CD4-positive, alpha-beta T cell treated with Interferon gamma for 1 hour (primary cell): ENCODE measurements at places on chromosomes 7 and 10.

- DNase-seq: no peak
Observed at GRCh38 chr7:3754493-3755341, 453.7 kb downstream of the SDK1 start.

DNA sequence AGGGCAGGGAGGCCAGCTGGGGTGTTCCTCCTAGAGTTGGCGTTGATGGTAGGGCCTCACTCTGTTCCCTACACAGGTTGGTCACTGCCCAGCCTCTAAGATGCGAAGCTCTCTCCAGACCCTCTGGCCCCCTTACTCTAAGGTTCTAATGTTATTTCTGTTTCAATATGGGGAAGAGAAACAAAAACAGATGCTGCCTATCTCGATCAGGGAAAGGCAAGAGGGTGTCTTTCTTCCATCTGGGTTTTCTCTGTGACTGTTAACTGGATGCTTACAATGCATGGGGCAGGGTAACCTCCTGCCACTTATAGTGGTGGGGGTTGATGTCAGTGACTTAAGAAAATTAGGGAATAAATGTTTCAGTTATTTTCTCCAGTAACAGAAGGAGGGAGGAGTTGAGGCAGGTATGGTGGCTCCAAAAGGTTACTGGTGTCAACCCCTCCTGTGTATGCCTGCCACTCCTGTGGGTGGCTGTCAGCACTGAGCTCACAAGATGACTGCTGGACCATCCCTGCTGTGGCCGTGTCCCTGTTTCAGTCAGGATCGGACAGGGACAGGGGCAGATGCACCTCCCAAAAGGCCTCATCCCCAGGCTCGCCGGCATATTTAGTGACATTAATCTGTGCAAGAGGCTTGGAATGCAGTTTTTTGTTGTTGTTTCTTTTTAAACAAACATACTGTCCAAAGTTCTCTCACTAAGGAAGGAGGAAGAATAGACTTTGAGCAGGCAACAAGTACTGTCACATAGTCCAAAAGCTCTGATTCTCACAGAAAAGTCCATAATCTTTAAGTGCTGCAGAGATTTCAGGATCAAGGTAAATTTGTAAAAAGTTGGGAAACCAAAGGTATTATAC lies 39.6 kb upstream of the SYPL1 start:
- no peak for DNase-seq

GRCh38 chr7:34486371-34486770 lies 171.6 kb upstream of the NPSR1 start:
- DNase-seq: no peak

DNA sequence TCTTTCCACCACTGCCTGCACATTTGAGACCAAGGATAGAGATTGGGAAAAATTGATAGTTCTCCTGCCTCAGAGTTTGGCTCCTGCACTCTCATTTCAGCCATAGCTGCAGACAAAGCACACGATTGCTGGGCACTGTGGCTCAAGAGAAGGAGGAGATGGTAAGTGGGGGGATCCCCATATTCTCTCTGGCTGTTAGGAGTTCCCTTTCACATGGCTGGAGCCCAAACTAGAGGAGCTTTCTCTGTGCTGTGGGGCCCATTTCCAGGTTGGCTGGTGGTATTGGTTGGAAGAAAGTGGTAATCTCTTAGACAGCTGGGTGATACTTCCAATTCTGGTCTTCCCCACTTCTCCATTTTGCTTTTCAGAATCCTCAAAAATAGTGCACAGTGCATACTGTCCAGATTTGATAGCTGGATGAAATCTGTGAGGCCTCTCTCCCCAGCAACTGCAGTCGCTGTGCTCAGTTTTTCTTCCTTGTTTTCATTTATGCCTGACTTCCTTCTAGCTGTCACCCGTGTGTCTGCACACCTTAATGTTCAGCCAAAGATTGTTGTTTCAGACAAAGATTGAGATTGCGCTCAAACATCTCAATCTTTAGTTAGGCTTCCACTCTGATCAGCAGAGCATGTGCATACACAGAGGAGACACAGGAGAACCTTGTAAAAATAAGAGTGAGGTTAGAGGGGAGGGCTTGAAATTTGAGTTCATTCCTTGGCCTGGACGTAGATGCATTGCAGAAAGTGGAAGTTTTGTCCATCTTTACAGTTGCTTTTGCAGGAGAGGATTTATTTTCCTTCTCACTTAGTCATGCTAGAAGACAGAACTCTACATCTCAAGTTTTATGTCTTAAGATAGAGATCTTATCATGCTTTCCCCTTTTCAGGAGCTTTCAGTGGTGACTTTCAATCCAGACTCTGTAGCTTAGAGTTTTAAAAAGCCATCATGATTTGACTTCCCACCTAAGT lies 28.6 kb downstream of the RABGEF1 start:
- DNase-seq: no peak

DNA sequence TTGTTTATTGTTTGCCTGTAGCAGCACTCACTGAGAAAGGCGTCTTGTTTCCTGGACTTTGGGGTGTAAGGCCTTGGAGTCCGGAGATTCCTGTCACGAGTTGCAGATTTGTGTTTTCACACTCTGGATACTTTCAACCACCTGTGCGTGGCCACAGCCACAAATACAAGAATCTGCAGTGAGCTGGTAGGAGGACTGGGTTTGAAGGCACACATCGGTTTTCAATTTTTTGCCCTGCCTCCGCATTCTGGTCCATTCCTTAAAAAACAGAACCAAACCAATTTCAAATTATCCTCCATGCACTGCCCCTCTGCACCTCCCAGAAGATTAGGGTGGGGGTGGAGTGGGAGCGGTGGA lies 619 bp downstream of the EXOC4 start:
- DNase-seq: no peak

- no peak for DNase-seq
Observed at GRCh38 chr10:16439295-16439694, 2.5 kb downstream of the PTER start.
